ENCODE measurements at places on chromosomes 2 and 18. TPM values are rescaled to one million over a fixed set of nuclear protein-coding genes. Genes with fewer than 3 reads are reported as not detected.

DNA sequence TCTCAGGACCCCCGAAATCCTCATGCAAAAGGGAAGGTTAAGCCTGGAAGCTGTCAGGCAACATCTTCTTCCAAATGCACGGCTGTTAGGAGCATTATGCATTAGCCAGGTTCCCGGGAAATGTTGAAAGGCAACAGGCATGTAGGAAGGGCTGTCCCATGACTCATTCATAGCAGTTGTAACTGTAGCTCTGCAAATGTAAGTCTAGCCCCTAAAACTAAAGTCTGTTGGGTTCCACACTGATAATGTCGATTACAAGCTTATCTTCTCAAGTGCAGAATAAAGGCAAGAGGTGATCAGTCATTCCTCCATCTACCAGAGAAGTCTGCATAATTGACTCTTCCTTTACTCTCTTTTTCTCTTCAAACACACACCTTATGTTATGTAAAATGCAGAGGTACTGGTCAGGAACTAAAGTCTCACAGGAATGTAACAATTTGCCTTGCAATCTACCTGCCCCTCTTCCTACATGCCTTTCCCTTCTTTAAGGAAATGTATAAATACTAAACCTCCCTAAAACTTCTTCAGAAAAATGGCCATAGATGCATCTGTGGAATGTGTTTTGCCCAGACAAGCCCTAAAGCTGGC lies 99.8 kb downstream of the AKAIN1 start:
- DNase-seq: no peak

- peak; percentile 61 for DNase-seq
Observed at GRCh38 chr2:54047091-54047490, 68.3 kb upstream of the ACYP2 start.

DNA sequence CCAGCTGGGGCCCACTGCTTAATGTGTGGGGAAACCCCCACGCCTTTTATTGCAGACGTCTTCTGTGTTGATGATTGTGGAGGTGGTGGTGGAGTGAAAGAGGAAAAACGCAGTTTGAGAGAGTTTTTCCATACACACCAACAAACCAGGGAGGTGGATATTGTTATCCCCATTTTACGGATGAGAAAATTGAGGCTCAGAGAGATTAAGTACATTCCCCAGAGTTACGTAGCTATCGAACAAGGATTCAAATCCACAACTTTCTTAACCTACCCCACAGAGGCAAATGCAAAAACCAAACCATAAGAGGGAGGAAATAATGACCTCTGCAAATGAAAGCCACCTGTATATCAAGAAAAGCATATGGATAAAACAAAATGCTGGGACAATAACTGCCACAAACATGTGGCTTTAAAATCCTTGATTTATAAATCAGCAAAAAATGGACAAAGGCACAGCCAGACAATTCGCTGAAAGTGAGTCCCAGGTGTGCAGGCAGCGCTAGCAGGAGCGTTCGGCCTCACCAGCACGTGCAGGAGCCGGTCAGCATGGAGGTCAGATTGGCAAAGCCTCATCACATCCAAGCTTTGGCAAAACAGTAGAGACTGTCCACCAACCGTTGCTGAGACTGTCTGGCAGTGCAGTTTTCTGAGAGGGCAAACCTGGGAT lies 12.6 kb upstream of the RAB17 start:
- no peak for DNase-seq

DNA sequence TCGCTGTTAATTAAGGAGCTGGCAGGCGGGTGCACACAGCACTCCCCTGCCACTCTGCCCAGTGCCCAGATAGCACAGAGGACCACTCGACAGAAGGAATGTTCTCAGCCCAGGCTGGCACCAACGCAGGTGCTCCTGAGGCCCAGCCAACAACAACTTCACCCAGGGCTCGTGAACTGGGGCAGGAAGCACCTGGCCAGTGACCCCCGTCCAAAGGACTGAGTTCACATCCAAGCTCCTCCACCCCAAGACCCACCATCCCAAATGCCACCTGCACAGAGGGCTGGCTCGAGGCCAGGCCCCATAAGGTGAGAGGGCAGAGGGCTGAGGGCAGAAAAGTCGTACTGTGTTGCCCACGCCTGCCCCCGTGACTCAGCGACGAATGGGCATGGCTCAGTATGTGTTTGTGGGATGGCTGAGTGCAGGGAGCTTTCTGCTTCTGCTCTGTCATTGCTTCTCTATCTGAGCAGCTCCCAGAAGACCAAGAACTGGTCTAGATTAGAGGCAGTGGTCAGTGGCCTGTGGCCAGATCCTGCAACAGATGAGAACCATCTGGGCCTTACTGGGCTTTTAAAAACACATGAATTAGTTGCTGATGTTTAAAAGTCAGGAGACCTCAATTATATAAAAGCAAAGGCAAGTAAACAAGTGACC lies 68.4 kb downstream of the POLR1A start:
- peak; percentile 88 for DNase-seq

DNA sequence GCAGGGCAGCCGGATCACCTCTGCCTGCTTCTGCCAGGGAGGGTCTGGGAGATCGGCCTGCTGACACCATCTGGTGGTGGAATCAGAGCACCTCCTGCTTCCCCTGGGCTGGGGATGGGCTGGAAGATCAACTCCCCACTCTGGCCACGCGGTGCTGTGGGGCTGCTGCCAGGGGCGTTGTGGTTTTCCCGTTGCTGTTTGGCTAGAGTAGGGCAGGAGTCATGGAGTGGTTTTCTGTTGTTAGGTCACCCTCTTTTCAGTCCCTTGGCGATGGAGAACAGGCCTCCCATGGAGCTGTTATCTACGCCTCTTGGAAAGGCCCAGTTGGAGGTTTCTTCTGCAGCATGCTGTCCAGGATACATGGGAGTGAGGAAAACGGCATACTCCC lies 15.2 kb downstream of the BCL2L11 start:
- DNase-seq: peak; percentile 49

DNA sequence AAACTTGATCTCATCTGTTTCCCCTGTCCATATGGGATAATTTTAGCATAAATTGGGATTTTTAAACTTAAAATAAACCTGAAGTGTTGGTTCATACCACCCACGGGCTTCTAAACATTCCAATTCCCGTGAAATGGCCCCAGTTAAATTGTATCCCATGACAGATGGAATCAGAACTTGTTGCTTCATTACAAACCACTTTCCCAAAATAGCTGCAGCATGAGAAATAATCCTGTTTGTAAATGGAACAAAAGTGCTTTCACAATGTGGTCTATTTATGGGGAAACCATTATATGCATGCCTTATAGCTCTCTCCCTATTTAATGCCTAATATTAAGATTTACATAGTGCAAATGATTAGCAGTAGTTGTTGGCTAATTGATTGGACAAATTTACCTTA lies 15.9 kb downstream of the SCG2 start:
- DNase-seq: peak; percentile 87

GRCh38 chr2:207037896-207038295 lies 98.6 kb downstream of the CPO start:
- DNase-seq: no peak

DNA sequence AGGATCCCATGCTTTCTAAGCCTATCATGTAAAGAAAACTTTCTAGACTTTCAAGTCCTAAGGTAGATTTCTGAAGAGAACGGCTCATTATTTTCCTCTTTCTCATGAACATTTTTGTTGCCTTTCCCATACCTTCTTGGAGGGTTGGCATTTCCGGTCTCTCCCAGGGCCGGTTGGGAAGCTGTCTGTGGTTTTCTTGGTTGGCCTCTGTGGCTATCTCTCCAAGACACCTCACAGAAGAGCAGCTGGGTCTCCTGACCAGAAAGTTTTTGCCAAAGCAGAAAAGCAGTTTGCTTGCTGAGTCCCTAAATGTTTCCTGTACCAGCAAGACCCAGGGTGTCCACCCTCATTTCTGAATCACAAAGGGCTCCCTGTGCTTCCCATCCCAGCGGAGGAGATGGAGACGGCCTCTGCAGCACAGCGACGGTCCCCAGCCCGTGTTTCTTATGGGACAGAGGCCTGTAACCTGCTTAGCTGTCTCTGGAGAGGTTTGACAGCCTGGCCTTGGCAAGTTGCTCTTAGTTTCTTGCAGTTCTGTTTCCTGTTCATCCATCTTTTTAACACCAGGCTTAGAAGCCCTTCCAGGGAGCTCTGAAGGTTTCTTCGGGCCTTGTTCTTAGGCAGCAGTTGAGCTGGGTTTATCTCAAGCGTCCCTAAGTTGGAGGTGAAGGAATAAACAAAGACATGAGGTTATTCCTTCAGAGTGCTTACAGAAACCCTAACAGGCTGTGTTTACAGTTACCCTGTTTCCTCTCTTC lies 39.8 kb downstream of the GREB1 start:
- peak; percentile 72 for DNase-seq

DNA sequence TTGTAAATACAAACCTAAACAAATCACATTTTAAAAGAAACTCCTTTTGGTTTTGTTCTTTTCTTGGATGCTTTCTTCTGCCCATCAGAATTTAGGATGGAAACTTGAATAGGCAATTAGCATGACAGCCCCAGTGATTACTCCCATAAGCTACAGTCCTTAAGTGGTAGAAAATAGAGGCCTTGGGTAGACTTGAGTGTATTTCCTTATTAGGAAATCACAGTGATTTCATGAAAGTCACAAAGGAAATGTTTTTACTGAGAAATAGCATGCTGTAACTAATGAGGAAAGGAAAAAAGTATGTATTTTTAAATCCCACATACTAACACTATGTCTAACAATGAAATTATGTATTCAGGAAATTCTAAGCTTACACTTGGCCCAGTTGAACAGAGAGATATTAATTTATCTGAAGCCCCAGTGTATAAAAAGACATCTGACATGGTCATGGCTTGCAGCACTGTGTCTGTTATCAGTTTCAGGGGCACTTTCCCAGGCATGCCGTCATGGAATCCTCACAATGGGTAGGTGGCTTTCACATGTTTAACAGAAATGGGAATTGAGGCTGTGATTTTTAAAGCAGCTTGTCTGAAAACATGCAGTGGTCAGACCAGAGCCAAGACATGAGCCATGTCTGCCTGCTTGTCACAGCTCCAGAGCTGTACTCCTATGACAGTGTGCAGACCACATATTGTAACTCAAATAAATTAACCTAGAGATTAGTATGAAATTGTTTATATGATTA lies 79.7 kb upstream of the TRIB2 start:
- no peak for DNase-seq

GRCh38 chr2:30394096-30394495 lies 53.0 kb upstream of the LCLAT1 start:
- DNase-seq: no peak

HOXD4 gene
- not detected for total RNA-seq

C2orf15 gene
- total RNA-seq: not detected

ZNF521 gene
- total RNA-seq: 10.6 TPM

NYAP2 gene
- not detected for total RNA-seq
